ENCODE measurements at places on chromosomes 4 and X.

- DNase-seq = no peak
These were observed 15.5 kb upstream of the ESX1 start for GRCh38 chrX:104270212-104270611.

GRCh38 chr4:88143504-88143903 lies 14.9 kb downstream of the ABCG2 start:
- DNase-seq = no peak

- peak; percentile 5 for DNase-seq
These were observed 101.6 kb downstream of the HUWE1 start for GRCh38 chrX:53584891-53585290.

DNA sequence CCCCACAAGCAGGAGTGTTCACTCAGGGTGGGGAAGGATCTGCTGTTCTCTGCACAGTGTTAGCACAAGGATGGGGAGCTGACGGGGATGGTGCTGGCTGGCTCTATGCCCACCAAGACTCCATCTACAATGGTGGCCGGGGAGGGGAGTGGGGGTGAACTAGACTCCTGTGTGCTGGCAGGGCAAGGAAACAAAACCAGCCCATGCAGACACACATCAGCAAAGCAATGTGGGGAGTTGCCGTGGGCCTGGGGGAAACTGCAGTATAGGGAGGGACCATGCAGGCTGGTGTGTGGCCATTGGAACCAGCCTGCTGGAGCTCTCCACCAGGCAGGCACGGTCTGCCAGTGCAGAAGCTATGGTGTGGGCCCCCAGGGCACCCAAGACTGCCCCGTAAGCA lies 195.1 kb downstream of the PWWP3B start:
- DNase-seq = no peak

- DNase-seq = no peak
These were observed 1253.8 kb downstream of the C4orf33 start for GRCh38 chr4:130349745-130350144.

- peak; percentile 22 for DNase-seq
These were observed 226.4 kb downstream of the MAGEB5 start for GRCh38 chrX:26442340-26442739.

GRCh38 chr4:2881431-2881830 lies 37.8 kb downstream of the ADD1 start:
- no peak for DNase-seq

GRCh38 chr4:186191200-186192065 lies at the start of gene CYP4V2:
TSS of gene CYP4V2 (plus strand) at chr4:186191567. CDS start at chr4:186191824, 257 bp downstream.
- DNase-seq = peak; percentile 92

GRCh38 chr4:137510557-137511265 lies 21.6 kb downstream of the PCDH18 start:
- DNase-seq = no peak

DNA sequence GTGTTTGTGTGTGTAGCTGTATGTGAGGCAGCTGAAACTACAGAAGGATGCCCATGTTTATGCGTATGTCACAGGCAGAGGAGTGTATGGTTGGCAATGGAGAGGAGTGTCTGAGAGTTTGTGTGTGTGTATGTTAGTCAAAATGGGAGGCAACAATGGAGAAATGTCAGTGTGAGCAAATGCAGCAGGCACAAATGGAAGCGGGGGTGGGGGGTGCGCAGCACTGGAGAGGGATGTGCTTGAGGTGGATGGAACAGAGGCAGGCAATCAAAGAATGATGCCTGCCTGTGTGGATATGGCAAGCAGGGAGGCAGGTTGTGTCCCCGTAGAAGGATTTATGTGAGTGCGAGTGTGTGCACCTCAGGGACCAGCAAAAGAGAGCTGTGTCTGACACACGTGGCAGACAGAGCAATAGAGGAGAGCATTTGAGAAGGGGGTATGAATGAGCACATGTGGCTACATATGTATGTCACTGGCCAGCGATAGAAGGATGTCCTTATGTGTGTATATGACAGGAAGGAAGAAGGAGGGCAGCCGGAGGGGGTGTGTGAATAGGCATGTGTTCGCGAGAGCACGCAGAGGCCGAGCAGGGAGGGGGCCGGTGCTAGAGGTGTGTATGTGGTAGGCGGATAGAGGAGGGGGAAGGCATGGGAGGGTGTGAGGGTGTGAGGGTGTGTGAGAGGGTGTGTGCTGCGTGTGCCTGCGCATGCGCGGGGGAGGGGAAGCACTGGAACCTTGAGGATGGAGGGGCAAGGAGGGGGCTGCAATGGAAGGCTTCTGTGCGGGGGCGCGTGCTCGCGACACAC lies 1.1 kb downstream of the PJA1 start:
- DNase-seq = peak; percentile 15

DNA sequence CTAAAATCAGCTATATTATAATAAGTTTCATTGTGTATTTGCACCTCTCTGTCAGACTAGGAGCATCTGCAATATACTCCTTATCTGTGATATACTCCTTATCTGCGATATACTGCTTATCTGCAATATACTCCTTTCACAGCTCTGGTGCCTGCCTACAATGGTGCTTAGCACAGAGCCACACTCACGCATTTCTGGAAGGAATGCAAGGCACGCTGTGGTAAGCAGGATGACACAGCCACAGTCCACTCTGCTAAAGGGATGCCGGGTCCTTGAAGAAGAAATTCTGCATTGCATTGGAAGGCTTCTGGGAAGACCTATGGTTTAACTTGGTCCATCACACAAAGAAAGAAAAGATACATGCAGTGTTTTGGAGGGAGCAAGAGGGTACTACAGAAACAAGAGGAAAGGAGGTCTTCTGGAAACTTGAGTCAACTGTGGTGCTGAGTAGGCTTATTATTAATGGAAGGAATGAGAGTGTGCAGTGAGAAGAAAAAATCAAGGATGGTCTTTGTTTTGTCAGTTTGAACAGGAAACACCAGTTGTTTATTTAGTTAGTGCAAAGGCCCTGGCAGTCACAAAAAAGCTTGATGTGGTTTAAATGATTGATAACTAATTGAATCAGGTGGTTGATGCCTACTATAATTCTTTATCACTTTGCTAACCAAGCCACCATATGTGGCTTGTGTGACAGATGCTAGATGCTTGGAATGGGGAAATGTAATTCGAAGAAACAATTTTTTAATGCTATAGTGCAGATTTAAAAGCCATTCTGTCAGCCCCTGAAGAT lies 342.3 kb downstream of the GRXCR1 start:
- DNase-seq = no peak

GRCh38 chr4:126678618-126679017 lies 954.1 kb upstream of the INTU start:
- DNase-seq = no peak

DNA sequence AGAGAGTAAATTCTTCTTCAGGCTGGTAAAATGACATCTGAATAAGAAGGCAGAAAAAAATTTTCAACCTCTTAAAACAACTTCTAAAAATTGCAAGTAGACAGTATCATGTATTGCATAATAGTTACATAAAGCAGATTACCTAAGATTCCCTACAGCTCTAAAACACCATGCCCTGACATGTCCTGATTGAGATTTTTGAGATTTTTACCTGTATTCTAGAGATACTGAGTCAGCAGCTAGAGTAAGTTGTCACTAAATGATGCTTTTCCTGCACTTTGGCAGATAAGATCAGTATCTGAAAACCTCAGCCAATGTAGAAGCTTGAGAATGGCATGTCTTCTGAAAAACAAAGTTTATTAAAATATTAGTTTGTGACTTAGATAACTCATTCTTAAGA lies 713.6 kb downstream of the CCSER1 start:
- no peak for DNase-seq

GRCh38 chr4:74944354-74944793 lies 11.5 kb downstream of the PARM1 start:
- DNase-seq = no peak

DNA sequence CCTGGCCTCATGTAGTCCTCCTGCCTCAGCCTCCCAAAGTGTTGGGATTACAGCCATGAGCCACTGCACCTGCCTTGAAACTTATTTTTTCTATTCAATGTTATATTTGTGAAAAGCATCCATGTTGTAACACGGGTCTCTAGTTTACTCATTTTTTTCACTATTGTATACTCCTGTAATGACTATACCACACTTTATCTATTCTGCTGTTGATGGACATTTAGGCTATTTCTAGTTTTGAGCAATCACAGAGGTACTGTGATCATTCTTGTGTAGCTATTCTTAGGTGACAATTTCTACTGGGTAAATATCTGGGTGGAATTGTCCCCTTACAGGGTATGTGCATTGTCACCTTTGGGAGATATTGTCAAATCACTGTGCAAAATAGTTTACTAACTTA lies 3.6 kb downstream of the DRP2 start:
- DNase-seq = no peak

DNA sequence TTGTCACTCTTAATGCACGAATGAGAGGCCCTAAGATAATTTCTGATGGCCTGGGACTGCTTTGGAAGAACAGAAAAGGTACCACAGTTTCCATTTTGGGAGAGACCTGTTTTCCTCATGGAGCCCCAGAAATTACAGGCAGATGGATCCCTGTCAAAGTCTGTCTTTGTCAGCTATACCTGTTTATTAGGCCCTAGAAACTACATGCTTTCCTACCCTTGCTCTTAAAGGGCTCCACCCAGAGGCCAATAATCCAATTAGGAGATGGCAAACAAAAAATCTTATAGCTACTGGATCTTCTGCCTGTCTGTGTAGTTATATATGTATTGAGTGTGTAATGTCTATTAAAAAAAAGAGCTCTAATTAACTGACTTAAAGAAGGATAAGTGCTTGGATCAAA lies 141.3 kb downstream of the NR3C2 start:
- no peak for DNase-seq

Measured in midbrain (tissue), 1 donor.